ENCODE measurements at places on chromosomes 1 and 21.

- DNase-seq = no peak
These were observed 43.8 kb downstream of the ALG14 start for GRCh38 chr1:95028954-95029353.

- DNase-seq = no peak
These were observed 75.2 kb upstream of the ZC3H12A start for GRCh38 chr1:37399205-37399604.

GRCh38 chr1:175168782-175169181, 23.8 kb downstream of the KIAA0040 start:
- no peak for DNase-seq

- no peak for DNase-seq
These were observed 20.5 kb upstream of the CAPZB start for GRCh38 chr1:19505693-19506457.

GRCh38 chr1:198880818-198881597, 242.2 kb downstream of the PTPRC start:
- peak; percentile 62 for DNase-seq

DNA sequence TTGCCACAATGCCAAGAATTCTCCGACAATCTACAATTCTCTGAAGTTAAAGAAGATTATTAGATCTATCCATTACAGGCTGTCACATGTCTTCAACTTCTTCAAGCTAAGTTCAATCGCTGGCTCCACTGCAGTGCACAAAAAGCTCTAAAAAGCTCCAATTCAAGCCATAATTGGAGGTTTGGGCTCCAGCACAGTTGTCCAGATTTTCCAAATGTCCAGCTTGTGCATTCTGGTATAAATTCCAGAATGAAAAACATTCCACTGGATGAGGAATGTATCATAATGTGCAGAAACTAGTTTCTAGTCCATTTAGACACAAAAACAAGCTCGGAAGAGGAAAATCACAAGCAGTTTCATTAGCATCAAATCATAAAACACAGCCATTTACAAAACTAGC, 138.6 kb downstream of the NRIP1 start:
- no peak for DNase-seq

GRCh38 chr1:84347932-84348555, 46.5 kb downstream of the SAMD13 start:
- DNase-seq = no peak

- no peak for DNase-seq
These were observed 5.8 kb upstream of the ALDH4A1 start for GRCh38 chr1:18907917-18908845.

- DNase-seq = peak; percentile 20
These were observed 117.3 kb upstream of the IRF2BP2 start for GRCh38 chr1:234727018-234727940.

GRCh38 chr1:109821831-109822745, 58.4 kb upstream of the EPS8L3 start:
- no peak for DNase-seq

- no peak for DNase-seq
These were observed 2.4 kb downstream of the S100A5 start for GRCh38 chr1:153538315-153538821.

DNA sequence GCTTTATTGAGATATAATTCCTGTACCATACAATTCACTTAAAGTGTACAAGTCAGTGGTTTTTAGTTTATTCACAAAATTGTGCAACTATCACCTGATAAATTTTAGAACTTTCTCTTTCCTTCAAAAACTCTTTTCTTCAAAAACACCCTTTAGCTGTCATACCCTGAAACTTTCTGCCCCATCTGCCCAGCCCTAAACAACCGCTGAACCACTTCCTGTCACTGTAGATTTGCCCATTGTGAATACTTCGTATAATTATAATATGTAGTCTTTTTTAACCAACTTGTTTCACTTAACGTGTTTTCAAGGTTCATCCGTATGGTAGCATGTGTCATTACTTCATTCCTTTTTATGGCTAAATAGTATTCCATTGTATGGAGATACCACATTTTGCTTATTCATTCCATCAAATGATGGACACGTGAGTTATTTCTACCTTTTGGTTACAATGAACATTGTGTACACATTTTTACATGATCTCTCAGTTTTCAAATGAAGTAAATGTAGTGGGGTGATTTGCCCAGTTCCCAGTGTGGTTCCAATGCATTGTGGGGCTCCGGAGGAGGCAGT, 37.9 kb downstream of the WNT4 start:
- DNase-seq = peak; percentile 69

DNA sequence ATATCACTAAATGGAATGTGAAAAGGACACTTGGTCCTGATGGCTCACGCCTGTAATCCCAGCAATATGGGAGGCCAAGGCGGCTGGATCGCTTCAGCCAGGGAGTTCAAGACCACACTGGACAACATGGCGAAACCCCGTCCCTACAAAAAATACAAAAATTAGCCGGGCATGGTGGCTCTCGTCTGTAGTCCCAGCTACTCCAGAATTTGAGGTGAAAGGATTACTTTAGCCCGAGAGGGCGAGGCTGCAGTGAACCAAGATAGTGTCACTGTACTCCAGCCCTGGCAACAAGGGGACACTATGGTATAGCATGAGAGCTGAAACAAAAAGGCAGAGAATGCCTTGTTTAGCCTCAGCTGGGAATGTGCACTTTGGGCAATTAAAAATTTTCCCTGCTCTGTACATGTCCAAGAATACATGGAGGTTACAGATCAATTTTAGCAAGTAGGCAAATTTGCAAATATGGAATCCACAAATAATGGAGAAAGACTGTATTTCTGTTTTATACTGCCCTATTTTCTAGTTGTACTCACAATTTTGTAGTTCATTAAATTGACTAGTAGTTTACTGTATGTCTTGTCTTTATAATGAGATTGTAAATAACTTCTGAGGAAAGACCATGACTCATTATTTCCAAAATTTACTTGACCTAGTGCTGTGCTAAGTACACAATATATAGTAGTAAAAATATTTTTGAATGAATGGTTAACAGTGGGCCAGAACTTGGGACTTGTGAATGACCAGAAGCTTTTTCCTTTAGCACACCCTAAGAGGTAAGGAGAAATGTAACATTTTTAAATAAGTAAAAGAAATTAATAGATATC, 2.0 kb upstream of the ANGEL2 start:
- no peak for DNase-seq

DNA sequence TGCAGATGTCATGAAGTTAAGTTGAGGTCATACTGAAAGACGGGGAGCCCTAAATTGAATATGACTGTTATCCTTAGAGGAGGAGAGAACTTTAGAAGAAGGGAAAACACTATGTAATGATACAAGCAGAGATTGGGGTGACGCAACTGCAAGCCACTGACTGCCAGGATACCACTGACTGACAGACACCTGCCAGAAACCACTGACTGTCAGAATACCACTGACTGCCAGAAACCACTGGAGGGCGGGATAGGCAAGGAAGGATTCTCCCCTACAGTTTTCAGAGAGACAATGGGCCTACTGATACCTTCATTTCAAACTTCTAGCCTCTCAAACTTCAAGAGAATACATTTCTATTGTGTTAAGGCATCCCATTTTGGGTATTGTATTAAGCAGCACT, 388.7 kb downstream of the USH2A start:
- no peak for DNase-seq

DNA sequence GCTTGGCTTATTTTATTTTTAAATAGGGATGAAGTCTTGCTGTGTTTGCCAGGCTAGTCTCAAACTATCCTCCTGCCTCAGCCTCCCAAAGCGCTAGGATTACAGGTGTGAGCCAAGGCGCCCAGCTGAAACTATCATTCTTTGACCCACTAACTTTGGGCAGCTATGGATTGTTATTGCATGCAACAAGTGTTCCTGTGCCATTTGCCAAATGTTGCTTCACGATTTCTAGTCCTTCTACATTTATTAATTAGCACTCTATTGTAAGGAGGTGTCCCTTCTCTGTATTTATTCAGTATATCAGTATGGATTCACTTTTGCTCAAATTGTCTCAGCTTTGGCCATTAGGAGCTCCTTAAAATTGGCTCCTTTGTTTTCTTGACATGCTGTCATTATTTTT, 36.4 kb downstream of the YTHDF2 start:
- no peak for DNase-seq

- DNase-seq = no peak
These were observed 8.0 kb downstream of the RUNX3 start for GRCh38 chr1:24921938-24922662.

DNA sequence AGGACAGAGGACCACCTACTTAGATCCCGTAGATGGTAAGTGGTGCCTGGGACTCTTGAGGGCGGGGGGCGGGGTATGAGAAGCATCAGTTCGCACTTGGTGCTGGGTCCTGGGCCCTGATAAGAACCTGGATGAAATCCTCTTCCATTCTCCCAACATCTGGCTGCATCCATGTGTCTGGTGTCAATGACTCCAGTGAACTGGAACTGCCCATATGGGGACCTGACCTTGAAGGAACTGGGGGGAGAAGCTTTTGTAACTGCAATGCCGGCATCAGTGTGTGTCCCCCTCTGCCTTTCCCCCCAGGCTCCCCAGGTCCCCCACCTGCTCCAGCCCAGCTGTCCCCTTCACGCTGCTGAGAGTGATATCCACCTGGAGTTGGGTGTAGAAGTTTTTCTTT, 49.7 kb upstream of the EPB41 start:
- DNase-seq = no peak

DNA sequence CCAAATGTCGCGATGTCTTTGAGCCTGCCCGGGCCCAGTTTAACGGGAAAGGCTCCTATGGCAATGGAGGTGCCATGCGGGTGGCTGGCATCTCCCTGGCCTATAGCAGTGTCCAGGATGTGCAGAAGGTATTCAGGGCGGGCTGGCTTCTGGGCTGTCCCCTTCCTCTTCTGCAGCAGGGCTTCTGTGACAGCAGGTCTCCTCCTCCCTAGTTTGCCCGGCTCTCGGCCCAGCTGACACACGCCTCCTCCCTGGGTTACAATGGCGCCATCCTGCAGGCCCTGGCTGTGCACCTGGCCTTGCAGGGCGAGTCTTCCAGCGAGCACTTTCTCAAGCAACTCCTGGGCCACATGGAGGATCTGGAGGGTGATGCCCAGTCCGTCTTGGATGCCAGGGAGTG, 3.0 kb downstream of the ADPRS start:
- no peak for DNase-seq

GRCh38 chr1:165062346-165062745, 294.2 kb downstream of the LMX1A start:
- DNase-seq = no peak

DNA sequence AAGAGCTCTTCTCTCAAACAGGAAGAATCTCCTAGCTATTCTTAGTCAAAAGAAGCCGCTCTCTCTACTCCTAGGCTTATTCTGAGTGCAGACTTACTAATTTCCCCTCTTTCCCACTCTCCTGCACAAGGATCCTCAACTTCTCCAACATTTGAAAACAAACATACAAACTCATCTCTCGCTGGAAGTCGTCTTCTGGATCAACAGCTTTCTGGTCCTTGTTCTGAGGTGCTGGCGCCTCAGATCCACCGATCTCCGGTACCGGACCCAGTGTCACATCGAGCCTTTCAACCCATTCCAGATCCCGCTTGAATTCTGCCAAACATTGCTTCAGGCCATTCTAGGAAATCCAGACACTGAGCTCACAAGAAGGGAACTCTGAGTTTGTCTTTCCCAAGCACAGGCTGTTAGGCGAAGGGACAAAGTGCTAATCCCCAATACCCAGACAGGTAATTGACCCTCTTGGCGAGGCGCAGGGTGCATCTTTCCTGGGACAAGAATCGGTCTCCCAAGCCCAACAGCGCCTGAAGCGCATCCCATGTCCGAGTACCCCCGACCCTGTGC, 696 bp downstream of the EBNA1BP2 start:
- no peak for DNase-seq

DNA sequence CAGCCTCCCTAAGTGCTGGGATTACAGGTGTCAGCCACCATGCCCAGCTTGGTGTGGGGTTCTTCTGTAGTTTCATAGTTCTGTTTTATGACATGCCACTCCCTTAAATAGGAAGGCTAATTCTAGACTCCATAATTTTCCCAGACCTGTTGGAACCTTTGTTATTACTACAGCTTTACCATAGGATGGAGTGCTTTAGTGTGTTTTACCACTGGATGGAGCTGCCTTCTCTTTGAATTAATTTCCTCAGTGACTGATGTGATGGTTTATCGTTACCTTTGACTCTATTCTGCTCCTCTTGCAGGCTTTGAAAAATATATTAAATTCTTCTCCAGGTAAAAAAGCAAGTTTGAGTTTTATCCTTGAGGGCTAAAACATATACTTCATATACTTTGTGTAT, 84.6 kb upstream of the NEK7 start:
- no peak for DNase-seq

DNA sequence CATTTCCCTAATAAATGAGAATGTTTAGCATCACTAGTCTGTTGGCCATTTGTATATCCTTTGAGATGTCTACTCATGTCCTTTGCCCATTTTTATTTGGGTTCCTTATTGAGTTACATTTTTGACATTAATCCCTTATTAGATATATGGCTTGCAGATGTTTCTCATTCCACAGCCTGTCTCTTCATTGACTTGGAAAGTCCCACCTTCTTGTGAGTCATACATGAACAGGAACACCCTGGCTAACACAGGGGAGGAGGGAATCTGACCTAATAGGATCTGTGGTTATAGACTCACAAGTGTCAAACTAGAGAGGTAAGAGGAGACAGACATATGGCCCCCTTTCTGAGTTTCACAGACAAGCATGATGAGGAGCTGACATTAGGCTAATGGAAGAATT, 11.5 kb downstream of the ZP4 start:
- DNase-seq = no peak

Measured in activated CD4-positive, alpha-beta T cell treated with anti-CD3 and anti-CD28 coated beads, Interleukin-2, Interleukin-6, amounts not matched to agents 100 ng/mL and 50 ng/mL, durations not matched to agents 16 hours and 8 hours (primary cell).